ENCODE measurements at places on chromosomes 3 and 15. TPM values are rescaled to one million over a fixed set of nuclear protein-coding genes. Genes with fewer than 3 reads are reported as not detected.

The TICRR gene
- 18.2 TPM for total RNA-seq

- H3K27ac ChIP-seq, result no peak overlapping the region
- DNase-seq, result no peak
- H3K4me3 ChIP-seq, result no peak overlapping the region
These were observed 16.7 kb upstream of the GABRA5 start for GRCh38 chr15:26850161-26850560.

- no peak overlapping the region for H3K4me3 ChIP-seq
- no peaks in the 10 kb centered on the region for H3K4me1 ChIP-seq
- H3K36me3 ChIP-seq, result peaks cover 6% of the 10 kb centered on the region
These were observed 31.7 kb downstream of the EDC3 start for GRCh38 chr15:74664028-74664616.

GRCh38 chr15:66700412-66700801, 1.6 kb upstream of the SMAD6 start:
- peaks cover 21% of the 10 kb centered on the region for H3K4me1 ChIP-seq
- H3K36me3 ChIP-seq, result no peaks in the 10 kb centered on the region
- H3K27me3 ChIP-seq, result peaks cover 22% of the 10 kb centered on the region
- peak overlapping the region; percentile 73 for H3K4me3 ChIP-seq

GRCh38 chr3:178456621-178457285, 79.5 kb upstream of the KCNMB2 start:
- H3K36me3 ChIP-seq, result no peaks in the 10 kb centered on the region
- H3K4me3 ChIP-seq, result no peak overlapping the region
- DNase-seq, result no peak
- H3K4me1 ChIP-seq, result no peaks in the 10 kb centered on the region

- H3K36me3 ChIP-seq, result no peaks in the 10 kb centered on the region
- H3K27ac ChIP-seq, result no peak overlapping the region
- no peak for DNase-seq
- no peak overlapping the region for H3K4me3 ChIP-seq
These were observed 207.5 kb upstream of the NR2F2 start for GRCh38 chr15:96123028-96123400.
